Putamen (tissue), 1 donor: ENCODE measurements at places on chromosomes 12 and 14.

- DNase-seq, result no peak
Measured at GRCh38 chr12:52976574-52977071, 27.7 kb downstream of the KRT18 start.

GRCh38 chr12:99810718-99811593 is 163.4 kb downstream of the GARIN6 start:
- DNase-seq, result peak; percentile 58

GRCh38 chr14:55654243-55654642 is 74.2 kb downstream of the KTN1 start:
- no peak for DNase-seq

DNA sequence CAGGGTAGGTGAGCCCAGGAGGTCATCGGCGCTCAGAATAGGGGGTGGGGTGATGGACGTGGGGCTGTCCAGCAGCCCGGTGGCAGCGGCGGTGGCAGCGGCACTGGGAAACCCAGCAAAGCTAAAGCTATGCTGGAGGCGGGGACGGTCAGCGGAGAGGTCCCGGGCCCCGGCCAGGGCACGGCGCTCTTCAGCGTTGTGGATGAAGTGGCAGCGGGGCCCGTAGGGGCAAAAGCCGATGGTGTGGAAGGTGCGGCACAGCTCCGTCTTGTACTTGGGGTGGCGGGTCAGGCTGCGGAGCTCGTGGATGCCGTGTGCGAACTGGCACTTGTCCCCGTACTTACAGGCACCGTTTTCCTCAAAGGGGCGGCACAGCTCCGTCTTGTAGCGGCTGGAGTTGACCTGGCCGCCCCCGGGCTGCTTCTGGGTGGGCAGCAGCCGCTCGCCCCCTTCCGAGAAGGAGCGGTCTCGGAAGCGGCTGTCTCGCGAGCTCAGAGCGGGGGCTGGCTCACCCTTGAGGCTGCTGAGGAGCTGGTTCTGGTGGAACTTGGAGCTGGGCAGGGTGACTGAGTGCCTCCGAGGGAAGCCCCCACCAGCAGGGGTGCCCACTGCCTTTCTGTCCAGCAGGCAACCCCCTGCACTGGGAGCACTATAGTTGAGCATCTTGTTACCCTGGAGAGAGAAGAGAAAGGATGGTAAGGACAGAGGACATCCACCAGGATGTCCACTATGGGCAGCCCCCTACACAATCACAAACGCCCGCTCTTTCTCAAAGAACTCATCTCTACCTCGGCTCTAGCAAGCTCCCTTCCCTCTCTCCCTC is 2.8 kb downstream of the ZFP36L1 start:
- DNase-seq, result no peak

DNA sequence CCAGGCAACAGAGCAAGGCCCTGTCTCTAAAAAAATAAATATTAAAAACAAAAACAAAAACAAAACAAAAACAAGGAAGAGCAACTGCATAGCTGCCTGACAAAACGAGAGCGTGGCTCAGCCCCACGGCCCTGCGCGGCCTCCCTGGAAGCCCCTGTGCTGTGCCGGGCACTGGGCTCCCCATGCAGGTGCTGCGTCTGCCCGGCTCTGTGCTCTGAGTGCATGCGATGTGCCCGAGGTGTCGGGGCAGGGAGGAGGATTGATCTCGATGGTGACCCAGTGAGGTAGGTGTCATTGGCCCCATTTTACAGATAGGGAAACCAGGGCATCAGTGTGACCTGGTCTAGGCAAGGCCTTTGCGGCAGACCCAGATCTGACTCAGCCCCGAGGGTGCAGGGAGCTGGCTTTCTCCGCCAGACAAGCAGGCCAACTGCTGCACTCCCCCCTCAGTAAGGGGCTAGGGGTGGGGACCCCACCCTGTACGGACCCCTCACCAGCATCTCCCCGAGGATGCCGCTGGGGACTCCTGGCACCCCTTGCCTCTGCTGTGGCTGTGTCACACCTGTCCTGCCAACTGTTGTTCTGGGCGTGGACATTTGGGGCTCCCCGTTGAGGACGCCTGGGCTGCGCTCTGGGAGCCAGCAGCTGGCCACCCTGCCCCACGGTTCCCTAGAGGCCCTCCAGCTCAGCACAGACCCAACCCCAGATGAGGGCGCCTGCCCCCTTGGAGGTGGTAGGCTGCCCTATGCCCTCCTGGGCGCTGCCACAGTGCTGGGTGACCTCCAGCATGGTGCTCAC is 15.3 kb downstream of the GPR132 start:
- no peak for DNase-seq

- no peak for DNase-seq
Measured at GRCh38 chr12:56953314-56953713, 4.1 kb downstream of the RDH16 start.

- no peak for DNase-seq
Measured at GRCh38 chr14:88986146-88986841, 161.8 kb downstream of the TTC8 start.

- no peak for DNase-seq
Measured at GRCh38 chr12:88036353-88036965, 7.3 kb upstream of the C12orf50 start.
